Amniotic epithelial cell (primary cell): ENCODE measurements at places on chromosomes 12 and 14.

GRCh38 chr12:91179966-91180561, 2.6 kb downstream of the DCN start:
- DNase-seq = no peak

DNA sequence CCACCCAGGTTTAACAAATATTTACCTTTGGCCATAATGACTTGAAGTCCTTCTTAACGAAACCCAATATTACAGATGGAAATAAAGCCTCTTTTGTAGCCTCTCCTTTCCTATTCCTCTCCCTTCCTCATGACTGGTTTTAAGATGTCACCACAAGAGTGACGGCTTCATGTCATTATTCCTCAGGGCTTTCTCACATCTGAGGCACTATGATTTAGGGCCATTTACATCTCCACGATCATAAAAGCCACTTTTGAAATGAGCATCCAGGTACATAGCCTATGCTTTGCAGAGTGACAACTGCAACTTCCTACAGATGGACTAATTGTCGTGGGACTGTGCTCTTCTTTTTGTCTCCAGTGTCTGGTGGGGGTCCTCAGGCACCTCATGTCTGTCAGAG, 32.3 kb upstream of the DACT1 start:
- no peak for DNase-seq

DNA sequence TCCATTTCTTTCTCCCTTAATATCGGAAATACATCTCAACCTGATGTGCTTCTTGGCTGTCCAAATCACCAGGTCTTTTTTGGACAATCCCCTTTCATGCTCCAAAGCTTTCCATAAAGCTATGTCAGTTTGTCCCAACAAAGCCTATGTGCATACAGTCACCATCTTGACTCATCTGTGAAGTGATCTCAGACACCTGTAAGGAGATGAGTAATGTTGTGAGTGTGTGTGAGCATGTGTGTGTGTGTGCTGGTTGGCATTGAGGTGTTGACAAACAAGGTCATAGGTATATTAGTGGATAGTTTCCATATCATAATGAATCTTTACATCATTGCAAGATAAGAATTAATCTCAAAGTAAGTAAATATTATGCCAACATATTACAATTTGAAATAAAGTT, 1243.3 kb upstream of the SEL1L start:
- DNase-seq = no peak

DNA sequence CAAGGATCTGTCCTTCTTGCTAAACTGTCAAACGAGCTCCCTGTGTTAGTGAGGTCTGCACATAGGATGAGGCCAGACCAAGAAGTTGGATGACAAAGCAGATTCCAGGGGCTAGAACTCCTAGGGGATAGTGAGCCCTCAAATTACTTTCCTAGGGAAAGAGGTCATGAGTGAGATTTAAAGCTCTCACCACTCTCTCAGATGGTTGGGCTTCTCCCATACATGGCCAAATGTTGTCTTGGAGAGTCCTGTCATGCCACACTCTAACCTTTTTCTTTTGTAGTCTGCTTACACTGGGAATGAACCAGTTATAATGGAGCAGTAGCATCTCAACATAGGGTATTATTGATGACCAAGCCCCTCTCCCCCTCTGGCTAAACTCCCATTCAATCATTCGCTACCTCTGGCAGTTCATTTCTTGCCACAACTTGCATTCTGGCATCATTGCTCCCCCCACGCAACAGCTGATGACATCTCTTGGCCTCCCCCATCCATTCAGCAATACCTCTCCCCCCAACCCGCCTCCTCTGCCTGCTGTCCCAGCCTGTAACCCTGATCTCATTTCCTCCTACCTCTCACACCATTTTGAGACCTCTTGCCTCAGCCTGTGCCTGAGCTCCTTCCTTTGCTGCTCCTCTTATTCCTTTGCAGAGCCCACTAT, 64.7 kb upstream of the CISTR start:
- no peak for DNase-seq

GRCh38 chr12:58639318-58639934, 280.9 kb downstream of the LRIG3 start:
- peak; percentile 73 for DNase-seq

GRCh38 chr14:81400852-81401251, 728 bp upstream of the STON2 start:
- peak; percentile 75 for DNase-seq
